Immature natural killer cell (primary cell): ENCODE measurements at places on chromosomes 11 and 22. TPM values are rescaled to one million over a fixed set of nuclear protein-coding genes. Genes with fewer than 3 reads are reported as not detected.

OR51A7 gene
- polyA plus RNA-seq = not detected

MN1 gene
- 0.14 TPM for polyA plus RNA-seq

P2RX6 gene
- polyA plus RNA-seq = not detected

LRRC55 gene
- polyA plus RNA-seq = not detected

OR2AG2 gene
- polyA plus RNA-seq = not detected

UBQLNL gene
- not detected for polyA plus RNA-seq

CD82 gene
- polyA plus RNA-seq = 15.7 TPM

KRTAP5-1 gene
- not detected for polyA plus RNA-seq

TYR gene
- not detected for polyA plus RNA-seq

MGAT3 gene
- polyA plus RNA-seq = not detected

KRTAP5-9 gene
- not detected for polyA plus RNA-seq

FOLR1 gene
- polyA plus RNA-seq = not detected
